ENCODE measurements at places on chromosomes 3 and 15.

DNA sequence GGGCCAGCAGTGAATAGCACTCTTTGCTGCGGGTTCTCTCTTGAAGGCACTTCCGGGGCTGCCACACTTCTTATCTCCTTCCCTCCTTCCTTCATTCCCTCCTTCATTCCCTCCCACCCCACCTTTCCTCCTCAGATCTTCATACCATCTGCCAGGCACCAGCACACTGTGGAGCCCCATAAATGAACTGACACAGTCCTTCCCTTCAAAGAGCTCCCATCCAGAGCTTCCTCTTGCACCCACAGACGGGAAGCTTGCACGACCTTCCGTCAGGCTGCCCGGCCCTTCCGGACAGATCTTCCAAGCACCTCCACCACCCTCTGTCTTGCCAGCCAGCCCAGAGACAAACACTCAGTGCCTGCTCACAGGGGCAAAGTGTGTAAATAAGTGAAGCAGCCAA, 65.4 kb upstream of the HERC1 start:
- DNase-seq = no peak

DNA sequence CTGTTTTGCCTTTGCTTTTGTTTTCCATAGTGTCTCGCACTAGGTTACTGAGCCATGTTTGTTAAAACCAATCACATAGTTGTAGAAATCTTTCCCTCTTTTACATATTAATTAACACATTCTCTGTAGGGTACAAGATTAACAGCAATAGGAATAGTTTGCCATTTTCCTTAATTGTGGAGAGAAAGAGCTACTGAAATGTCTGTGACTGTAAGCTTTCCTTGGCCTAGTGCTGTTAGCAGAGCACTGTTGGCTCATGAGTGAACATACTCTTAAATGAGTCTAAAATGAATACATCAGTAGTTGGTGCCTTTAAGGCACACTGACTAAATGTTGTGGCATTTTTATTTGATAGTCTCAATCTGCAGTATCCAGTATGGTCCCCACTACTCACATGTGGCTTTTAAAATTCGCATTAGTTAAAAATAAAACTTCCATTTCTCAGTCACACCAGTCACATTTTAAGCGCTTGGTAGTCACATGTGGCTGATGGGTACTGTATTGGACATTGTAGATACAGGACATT, 28.2 kb downstream of the CHD2 start:
- DNase-seq = no peak

- DNase-seq = no peak
Observed at GRCh38 chr15:48683991-48684765, 38.7 kb upstream of the FBN1 start.

DNA sequence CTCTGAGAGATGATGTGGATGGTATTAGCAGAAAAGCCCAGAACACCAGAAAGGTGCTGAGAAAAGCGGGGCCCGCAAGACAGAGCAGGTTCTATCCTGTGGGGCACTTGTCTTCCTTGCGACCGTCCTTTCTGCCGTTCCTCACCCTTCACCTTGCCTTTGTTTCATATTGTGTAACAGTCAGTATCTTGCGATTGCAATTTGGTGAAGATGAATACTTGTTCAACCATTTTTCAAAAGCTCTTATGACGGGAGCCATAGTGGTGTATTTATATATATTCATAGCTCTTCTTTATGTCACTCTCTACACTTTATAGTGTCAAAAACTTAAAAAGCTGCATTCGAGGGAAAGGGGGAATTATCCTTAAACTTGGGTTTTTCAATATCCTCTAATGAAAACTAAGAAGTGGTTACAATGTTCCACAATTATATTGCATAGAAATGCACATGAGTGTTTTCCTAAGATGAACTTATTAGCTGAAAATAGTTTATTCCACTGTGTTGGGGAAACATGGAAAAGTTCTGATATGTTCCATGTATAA, 797 bp downstream of the MAP3K13 start:
- DNase-seq = no peak

GRCh38 chr3:134615743-134616142, 35.1 kb downstream of the KY start:
- DNase-seq = no peak

- no peak for DNase-seq
Observed at GRCh38 chr15:85005319-85005718, 23.7 kb downstream of the PDE8A start.

- no peak for DNase-seq
Observed at GRCh38 chr3:66464512-66464894, 36.3 kb downstream of the LRIG1 start.

DNA sequence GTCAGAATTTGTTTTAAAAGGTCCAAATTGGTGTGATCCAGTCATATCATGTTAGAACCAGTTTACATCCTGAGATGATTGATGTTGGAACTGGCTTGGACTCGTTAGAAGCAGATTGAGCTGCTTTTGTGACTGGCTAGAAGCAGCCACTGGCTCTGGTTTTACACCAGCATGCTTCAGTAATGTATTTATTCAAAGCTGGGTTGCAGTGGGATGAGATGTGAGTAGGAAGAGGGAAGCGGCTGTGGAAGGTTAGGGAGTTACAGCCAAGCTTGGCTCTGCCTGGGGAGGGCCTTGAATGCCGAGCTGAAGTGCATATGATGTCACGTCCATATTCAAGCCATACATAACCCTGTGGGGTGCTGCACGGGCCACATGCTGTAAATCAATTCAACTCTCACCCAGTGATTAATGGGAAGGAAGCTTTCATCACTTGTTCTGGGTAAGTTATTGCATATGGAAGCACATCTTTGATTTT, 104.0 kb upstream of the SMAD3 start:
- no peak for DNase-seq

- no peak for DNase-seq
Observed at GRCh38 chr3:63922491-63923199, 10.5 kb upstream of the SCAANT1 start.

DNA sequence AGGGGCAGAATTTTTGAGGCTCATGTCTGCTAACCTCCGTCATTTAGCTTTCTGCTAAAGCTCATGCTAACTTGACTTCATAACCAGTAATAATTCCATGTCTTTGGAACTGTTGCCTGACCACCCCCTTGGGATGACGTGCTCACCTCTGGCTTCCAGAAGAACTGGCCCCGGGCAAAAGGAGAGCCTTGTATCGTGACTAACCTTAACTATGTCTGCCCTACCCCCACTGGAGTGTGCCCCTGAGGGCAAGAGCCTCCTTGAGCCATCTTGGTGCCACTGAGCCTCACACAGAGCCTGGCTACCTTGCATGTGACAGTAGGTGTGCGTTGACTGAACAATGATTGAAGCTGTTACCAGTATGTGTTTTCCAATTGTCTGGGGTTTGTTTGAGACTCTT, 4.7 kb downstream of the LRRK1 start:
- no peak for DNase-seq

GRCh38 chr3:31503456-31503855, 29.3 kb upstream of the STT3B start:
- no peak for DNase-seq

DNA sequence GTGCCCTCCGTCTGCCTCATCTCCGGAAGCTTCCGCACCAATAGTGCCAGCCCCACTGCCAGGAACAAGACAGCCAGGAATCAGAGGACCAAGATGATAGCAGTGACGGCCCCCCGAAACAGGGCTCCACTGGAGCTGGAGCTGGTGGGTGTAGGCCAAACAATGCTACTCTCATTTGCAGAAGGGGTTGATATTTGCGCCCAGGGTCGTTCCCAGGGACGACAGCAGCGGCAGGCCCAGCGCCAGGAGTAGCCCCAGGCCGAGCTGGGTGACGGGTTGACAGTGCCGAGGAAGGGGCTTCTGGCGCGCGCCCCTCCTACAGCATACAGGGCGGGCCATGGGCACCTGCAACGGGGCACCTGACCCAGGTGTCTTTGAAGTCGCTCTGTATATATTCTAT, 301.4 kb downstream of the CNTN6 start:
- DNase-seq = no peak

GRCh38 chr15:52021892-52022540, 3.0 kb downstream of the MAPK6 start:
- DNase-seq = no peak

DNA sequence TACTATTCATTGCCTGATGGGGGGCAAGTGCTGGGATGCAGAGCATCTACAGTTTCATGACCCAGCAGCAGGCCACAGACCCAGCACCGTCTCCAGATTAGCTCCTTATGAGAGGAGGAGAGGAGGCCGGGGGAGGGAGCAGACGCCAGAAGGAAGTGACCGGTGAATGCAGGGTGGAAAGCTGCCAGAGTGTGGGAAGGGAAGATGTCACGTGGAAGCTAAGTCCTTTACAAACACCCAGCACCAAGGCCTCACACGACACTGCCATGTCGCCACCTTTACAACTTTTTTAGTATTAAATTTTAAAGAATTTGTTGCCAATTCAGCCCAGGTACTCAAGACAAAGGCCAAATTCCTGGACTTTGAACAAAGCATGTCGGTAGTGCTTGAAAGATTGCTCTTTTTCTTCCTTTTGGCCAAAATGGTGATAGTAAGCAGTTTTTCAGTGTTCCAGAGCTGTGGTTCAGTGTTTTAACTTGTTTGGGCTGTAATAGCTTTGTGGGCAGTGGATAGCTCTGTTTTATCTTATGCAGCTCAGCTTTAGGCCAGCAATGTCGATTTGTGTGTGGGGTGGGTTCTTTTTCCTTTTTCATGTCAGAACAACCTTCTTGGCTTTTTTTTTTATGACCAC, 58.2 kb downstream of the ZBTB38 start:
- DNase-seq = peak; percentile 30

DNA sequence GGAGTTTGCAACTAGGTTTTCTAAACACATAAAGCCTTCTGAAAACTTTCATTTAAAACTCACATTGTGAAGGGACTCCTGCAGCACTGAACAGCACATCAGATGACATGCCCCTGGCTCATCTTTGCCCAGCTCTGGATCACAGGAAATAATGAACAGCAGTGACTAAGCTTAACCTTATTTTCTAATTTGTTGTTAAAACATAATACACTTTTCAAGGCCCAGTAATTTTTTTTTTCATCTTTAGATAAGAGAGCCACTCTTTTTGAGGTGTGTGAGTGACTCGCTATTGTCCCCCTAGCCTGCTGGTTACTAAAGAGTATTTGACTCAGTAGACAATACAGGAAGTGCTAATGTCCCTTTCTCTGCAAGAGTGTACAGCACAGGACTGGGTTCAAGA, 204.0 kb downstream of the OSBPL10 start:
- no peak for DNase-seq

DNA sequence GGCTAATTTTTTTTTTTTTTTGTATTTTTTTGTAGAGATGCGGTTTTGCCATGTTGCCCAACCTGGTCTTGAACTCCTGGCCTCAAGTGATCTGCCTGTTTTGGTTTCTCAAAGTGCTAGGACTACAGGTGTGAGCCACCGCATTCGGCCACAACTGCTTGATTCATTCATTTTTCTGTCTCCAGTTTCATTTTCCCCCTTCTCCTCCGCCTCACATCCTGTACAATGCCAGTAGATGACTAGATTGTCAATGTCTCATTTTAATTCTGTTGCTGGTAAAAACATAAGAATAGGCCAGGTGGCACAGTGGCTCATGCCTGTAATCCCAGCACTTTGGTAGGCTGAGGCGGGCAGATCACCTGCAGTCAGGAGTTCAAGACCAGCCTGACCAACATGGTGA, 12.0 kb upstream of the ZNF592 start:
- DNase-seq = no peak

GRCh38 chr3:156892701-156893100, 66.5 kb downstream of the LEKR1 start:
- DNase-seq = no peak

DNA sequence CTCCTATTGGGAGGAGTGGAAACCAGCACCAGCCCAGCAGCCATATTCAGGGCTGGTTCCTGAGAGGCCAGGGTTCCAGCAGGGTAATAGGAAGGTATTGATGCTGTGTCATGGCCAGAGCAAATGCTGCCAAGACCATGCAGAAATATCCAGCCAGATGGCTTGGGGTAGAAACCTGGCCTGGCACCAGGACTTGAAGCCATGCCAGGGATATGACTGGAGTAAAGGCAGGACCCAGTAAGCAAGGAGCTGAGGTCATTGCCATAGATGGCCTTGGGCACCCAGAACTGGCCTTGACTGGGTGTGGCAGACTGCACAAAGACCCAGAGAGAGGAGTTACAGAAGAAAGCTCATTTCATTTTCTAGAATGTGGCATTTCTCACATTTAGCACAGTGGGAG, 257.6 kb upstream of the GOLGA6L4 start:
- DNase-seq = no peak

DNA sequence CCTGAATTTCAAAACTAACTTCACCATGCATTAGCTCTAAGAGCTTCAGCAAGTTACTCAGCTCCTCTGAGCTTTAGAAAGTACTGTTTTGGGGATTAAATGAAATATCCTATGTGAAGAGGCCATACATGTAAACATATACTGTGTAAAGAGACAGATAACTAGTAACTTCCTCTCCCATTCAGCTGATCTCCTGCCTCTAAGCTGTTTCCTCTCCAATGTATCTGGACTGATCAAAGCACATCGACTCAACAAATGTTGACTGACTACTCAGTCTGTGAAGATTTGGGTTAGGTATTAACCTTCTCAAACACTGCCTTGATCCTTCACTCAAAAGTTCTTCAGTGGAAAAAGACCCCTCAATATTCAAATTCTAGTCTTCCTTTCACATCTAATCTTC, 82.0 kb downstream of the BOC start:
- DNase-seq = no peak

GRCh38 chr3:10299175-10299574, 6.4 kb upstream of the GHRL start:
- DNase-seq = no peak

DNA sequence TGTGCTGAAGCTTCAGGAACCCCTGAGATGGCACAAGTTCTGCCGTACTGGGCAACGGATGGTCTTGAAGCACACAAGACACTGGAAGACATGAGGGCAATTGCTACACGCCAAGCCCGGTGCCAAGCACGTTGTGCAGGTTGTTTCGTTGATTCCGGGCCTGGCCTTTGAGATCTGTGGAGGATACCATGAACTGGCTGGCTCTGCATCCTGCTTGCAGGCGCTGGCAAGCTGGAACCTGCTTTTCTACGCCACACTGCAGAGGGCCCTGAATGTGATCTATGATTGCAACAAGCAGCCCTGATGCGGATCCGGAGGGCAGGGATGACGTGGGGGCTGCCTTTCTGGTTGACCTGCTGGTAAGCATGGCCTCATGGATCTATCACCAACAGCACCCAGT, 262.5 kb upstream of the ATP10A start:
- DNase-seq = no peak

- no peak for DNase-seq
Observed at GRCh38 chr3:40258555-40258954, 51.0 kb upstream of the EIF1B start.

DNA sequence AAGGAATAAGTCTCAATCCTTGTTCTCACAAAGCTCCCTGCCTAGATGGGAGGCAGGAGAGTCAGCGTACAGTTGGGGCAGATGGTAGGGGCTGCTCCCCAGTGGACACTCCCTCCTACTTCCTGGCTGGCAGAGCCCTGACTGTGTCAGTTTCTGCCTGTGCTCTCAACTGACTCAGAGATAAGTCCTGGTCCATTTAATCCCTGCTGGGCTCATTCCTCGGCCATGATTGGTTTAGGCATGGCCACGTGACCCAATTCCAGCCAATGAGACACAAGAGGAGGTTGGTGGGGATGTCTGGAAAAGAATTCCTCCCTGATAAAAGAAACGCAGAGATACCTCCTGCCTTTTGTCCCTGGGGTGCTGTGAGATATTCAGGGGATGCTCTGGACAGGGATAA, 118.1 kb upstream of the SLC6A11 start:
- no peak for DNase-seq

GRCh38 chr3:64648927-64649906, 38.6 kb downstream of the ADAMTS9 start:
- DNase-seq = no peak

GRCh38 chr15:75232826-75233503, 25.2 kb upstream of the GOLGA6C start:
- no peak for DNase-seq
